ENCODE measurements at places on chromosomes 4 and X.

DNA sequence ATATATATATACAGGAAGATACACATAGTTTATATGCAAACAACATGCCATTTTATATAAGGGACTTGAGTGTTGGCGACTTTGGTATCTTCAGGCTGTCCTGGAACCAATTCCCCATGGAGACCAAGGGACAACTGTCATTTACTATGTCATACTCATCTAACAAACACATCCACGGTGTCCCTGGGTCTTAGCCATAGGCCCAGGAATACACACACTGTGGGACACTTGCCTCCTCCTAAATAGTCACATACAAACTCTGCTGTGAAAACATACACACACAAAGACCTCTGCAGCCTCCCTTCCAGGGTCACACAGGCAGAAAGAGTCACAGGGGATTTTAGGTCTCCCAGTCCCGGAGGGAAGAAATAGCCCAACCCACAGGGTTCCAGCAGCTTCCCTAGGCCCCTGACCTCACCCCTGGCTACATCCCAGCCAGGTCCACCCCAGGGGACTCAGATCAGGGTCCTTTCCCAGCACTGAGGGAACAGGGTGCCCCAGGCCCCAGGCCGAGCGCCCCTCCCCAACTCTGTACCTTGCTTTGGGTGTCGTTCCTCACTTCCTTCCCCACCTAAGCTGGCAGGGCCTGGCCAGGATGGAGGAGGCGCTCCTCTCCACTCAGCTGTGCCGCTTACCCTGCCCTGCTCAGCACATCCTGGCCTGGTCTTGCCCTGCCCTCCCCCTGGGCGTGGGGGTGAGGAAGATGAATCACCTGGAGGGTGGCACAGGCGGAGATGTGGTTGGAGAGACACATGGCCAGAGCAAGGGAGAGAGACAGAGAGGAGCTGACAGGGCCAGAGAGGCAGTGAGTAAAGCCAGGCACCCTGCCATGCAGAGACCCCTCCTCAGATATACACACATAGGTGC, 21.8 kb downstream of the FGD1 start:
- no peak for DNase-seq

- DNase-seq = no peak
Measured at GRCh38 chrX:46754036-46754435, 4.9 kb downstream of the SLC9A7 start.

DNA sequence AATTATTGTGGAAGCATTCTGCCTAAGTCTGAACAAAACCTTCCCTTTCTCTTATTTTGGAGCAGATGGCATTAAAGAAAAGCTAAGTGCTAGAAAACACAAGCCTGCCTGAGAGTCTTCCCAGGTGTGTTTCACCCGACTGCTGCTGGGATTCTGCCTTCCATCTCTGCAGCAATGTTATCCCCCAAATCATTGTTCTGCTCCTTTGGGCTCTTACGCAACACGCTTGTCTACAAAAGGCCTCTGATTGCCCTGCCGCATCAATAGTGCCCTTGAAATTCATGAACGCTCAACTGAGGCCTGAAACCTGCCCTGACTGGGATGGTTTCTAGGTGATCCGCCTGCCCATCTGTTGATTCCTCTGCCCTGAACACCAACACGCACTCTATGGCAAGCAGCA, 80.3 kb downstream of the SEL1L3 start:
- DNase-seq = no peak

GRCh38 chrX:124274438-124275181, 57.9 kb upstream of the TEX13D start:
- DNase-seq = no peak

- no peak for DNase-seq
Measured at GRCh38 chrX:48458711-48459110, 11.3 kb downstream of the SLC38A5 start.

DNA sequence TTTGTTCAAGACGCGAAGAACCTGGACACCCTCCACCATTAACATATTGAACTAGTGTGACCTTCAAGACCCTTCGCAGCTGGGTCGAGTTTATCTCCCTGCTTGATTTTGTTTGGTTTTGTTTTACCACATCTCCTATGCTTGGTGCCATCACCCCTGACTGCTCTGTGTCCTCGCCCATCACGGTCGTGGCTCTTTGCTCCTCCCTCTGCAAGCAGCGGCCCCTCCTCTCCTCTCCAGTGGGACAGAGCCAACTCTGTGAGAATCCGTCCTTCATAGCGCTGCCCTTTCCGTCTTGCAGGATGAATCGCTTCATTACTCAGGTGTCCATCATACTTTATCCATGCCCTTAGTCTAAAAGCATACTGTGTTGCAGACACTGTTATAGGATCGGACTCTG, 9.1 kb upstream of the FAM149A start:
- no peak for DNase-seq

DNA sequence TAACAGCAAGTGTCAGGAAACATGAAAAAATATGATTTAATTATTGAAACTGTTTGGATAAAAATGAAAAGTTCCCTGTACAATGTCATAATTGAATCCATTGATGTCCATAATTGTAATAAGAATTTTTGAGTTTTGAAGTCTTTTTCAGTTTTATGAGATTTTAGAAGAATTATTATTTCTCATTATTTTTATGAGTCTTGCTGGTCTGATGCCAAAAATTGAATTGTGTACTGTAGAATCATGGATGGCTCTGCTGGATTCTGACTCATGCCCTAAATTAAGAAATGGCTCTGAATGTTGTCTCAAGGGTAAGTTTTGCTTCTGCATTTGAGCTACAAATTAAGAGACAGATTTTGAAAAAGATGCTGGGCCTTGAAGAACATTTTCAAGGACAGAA, 132.8 kb upstream of the MAP9 start:
- DNase-seq = no peak

DNA sequence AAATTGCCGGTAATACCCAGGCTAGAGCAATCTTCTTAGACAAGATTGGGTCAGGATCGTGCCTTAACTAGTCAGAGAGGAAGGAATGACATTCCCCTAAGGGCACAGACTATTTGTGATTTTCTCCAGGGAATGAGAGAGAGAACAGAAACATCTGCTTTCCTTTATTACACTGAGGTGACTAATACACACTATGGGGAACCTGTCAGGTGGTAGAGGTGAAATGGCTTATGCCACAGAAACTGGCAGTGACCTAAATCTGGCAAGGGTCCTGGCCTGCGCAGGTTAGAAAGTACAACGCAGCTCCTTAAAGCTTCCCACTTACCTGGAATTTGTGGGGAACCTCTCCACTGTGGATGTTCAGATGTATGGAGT, 16.6 kb upstream of the HPGD start:
- DNase-seq = no peak

- no peak for DNase-seq
Measured at GRCh38 chr4:106021737-106022410, 126.6 kb downstream of the NPNT start.

GRCh38 chr4:101762534-101762933, 28.0 kb upstream of the BANK1 start:
- DNase-seq = no peak

DNA sequence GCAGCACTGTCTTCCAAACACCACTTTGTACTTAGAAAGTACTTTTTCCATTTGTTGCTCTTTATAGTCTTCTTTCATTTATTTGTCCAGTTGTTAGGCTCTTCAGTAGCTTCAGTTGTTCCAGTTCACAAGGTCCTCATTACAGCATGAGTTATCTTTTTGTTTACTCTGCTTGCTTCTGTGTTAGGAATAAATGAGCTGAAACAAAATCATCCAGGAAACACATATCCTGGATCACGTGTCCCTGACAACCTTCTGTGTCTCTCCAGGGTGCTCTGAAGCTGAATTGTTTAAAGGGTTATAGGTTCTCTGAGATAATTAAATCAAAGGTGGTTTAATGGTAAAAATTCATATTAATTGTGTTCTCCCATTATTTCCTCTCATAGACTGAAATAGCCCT, 19.9 kb upstream of the KLHL8 start:
- DNase-seq = no peak

DNA sequence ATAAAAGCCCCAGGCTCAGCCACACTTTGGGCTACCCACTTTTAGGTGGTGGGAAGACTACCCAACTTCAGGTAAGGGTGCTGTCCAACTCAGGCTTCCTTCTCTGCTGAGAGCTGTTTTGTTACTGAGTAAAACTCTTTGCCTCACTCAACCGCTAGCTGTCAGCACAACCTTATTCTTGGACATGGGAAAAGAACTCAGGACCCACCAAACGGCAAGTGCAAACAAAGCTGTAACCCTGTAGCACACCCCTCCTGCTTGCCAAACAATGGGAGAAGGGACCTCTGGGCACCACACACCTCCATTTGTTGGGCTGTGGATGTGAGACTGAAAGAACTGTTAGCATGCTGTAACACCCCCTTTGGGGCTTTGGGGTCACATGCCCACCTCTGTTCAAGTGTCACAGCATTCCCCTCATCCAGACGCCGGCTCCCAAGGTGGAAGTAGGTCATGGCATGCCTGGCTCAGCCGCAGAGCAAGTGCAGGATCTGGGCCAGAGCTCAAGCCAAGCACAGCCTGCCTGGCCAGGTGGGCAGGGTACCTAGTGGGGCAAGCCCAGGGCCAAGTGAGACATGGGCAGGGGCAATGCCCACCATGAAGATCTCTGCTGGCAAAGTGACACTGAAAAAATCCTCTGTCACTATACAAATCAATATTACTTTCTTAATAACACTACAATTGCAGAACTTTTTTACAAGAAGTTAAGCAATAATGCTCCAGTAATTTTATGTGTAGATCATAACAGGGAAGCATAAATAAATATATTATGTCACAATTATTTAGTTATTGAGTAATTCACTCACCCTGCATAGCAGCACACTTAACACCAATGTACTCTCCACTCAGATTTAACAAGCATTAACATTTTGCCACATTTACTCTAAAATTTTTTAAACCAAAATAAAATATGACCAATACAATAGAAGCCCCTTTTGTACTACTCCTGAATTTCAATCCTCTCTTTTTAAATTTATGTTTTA, 107.2 kb downstream of the TBCK start:
- no peak for DNase-seq

DNA sequence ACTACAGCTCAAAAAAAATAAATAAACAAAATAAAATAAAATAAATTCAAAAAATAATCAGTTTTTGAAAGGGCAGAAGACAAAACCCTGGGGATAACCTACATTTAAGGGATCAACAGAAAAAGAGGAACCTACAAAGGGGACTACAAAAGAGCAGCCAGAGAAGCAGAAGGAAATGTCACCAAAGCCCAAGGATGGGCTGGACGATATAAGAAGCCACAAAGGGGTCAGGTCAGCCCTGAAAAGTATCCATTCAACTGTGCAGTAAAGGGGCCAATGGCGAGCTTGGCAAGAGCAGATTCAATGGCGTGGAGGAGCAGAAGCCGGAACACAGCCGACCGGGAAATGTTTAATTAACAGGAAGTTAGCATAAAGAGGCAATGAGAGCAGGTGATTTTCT, 16.9 kb downstream of the ACOT9 start:
- DNase-seq = no peak

GRCh38 chr4:55947912-55948725, 626 bp upstream of the CEP135 start:
- DNase-seq = no peak

DNA sequence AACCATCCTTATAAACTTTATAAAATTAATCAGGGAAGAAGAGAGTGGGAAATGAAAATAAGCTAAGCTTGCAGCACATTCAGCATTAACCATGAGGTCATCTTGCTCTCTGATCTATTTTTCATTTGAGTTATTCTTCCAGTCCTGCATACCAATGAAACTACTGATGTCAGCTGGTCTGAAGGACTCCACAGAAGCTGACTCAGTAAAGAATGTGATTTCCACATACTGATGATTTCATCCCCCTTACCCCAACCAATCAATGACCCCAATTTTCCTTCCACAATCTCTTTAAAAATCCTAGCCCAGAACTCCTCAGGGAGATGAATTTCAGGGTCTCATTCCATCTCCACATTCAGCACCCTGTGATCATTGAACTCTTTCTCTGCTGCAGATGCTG, 18.8 kb upstream of the DSPP start:
- no peak for DNase-seq

GRCh38 chr4:173151496-173151895, 17.1 kb upstream of the GALNT7 start:
- DNase-seq = no peak

DNA sequence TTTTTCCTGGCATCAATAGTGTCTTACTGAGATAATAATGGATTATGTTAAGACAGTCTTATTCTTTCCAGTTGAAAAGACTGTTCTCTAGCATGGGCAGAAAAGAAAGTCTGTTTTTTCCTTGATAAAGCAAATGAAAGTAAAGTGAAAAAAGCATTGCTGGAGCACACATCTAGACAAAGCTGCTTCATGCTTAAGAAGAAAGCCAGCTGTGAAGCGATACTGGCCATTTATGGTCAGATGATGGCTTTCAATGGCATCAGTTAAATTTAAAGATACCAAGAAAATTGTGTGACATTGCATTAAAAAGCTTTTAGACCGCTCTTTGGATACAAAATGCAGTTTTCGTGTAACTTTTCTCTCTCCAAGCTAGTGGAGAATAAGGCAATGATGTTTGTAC, 242.1 kb upstream of the TRAM1L1 start:
- DNase-seq = no peak

DNA sequence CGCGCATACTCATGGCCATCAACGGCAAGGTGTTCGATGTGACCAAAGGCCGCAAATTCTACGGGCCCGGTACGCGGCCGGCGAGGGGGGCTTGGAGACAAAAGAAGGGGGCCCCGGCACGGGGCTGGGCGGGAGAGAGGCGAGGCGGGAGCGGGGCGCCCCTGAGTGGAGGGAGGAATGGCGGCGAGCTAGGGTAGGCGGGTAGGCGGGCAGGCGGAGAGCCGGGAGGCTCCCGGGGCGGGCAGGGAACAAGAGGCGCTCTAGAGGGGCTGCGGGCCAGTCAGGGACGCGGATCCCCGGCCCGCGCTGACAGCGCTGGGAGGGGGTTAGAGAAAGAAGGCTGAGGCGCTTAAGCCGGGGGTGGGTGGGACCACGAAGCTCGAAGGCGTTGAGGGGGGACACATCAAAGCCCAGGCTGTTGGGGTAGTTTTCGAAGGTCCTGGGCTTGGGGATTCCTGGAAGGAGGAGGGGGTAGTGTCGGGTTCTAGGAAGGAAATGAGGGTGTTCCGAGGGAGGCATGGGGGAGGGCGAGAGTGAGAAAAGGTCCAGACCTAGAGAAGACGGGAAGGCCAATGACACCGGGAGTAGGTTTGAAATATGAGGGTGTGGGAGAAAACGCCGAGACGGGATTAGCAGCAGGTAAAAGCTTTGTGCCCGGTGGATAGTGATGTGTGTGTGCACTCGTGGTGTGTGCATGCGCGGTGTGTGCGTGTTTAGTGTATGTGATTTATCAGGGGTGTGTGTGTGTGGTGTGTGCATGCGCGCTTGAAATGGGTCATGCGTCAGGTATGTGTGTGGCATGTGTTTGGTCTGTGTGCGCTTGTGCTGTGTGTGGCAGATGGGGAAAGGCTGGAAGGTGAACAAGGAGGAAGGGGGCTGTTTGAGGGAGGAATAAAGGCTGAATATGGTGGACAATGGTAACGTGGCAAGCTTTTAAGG, 807 bp downstream of the PGRMC1 start:
- peak; percentile 2 for DNase-seq

DNA sequence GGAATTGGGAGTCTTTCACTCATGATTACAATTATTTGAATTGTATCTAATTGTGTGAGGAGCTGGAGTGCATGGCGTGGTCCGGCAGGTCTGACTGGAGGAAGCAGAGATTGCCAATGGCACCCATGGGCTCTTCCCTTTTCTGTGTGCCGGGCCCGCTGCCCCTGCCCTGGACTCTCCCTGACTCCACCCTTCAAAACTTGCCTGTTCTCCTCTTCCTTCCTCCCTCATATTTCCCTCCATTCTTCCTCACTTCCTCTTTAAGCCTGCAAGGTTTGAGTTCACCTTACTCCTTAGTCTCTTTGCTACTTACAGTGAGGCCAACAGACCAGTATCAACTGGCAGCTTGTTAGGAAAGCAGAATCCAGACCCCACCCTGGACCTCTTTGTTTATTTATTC, 6.5 kb upstream of the STBD1 start:
- no peak for DNase-seq

- no peak for DNase-seq
Measured at GRCh38 chr4:114613560-114613959, 15.0 kb downstream of the UGT8 start.

Measured in stimulated activated CD4-positive, alpha-beta T cell treated with anti-CD3 and anti-CD28 coated beads, Interleukin-1b, Interleukin-23, amount 100 ng/mL, for 1 hour (primary cell).